ENCODE measurements at places on chromosomes 7 and 10.

DNA sequence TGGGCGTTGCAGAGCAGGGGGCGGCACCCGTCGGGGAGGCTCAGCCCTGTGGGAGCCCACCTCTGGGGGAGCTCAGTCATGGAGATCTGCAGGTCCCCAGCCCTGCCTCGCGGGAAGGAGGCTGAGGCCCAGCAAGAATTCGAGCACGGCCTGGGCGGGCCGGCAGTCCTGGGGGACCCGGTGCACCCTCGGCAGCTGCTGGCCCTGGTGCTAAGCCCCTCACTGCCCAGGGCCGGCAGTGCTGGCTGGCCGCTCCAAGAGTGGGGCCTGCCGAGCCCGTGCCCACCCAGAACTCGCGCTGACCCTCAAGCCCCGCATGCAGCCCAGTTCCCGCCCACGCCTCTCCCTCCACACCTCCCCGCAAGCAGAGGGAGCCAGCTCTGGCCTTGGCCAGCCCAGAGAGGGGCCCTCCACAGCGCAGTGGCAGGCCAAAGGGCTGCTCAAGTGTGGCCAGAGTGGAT, 76.2 kb downstream of the TMEM26 start:
- DNase-seq = no peak

DNA sequence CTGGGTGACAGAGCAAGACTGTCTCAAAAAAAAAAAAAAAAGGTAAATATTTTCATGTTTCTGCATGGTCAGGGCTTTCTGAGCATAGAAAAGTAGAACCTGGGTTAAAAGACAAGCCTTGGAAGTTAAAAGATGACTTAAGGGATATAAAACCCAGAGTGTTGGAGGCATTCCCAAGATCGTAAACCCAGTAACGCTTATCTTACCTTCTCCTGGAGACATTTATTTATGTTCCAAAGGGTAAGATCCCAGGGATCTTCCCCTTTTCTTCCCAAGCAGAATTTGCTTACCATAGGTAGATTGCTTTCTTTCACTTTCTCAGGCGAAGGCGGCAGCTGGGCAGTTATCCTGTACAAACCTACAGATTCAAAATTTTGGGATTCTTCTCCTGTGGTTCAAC, 22.2 kb downstream of the SUGCT start:
- DNase-seq = no peak

DNA sequence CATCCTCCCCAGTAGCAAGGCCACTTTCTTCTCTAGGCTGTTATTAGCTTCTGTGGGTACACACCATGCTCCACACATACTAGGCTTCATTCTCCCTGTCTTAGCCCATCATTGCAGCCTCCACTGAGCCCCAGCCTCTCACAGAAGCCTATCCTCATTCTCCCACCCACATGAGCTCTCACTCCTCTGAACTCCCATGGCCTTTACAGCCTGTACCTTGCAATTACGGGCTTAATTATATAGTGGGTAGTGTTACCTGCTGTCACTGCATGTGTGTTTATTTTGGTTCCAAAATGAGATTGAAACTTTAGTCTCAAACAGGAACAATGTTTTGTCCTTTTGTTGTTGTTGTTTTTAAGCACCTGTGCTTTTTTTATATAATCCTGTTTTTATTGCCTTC, 460.0 kb downstream of the KCNMA1 start:
- no peak for DNase-seq

DNA sequence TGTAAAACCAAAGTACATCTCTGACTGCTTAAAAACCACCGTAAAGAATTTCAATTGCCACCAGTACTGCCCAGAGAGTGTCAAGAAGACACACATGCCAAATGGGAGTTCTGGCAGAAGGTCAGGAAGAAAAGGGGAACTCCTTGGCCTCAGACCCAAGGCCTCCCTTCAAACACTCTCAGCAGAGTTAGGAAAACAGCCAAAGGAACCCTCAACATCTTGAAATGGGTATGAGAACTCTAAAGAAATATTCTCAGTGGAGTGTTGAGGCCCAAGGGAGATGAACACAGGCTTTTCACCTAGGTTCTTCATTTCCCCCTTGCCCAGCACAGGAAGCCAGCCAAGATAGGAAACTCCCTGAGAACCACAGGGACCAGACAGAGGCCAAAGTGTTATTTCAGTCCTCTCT, 96.1 kb upstream of the ASAH2 start:
- no peak for DNase-seq

DNA sequence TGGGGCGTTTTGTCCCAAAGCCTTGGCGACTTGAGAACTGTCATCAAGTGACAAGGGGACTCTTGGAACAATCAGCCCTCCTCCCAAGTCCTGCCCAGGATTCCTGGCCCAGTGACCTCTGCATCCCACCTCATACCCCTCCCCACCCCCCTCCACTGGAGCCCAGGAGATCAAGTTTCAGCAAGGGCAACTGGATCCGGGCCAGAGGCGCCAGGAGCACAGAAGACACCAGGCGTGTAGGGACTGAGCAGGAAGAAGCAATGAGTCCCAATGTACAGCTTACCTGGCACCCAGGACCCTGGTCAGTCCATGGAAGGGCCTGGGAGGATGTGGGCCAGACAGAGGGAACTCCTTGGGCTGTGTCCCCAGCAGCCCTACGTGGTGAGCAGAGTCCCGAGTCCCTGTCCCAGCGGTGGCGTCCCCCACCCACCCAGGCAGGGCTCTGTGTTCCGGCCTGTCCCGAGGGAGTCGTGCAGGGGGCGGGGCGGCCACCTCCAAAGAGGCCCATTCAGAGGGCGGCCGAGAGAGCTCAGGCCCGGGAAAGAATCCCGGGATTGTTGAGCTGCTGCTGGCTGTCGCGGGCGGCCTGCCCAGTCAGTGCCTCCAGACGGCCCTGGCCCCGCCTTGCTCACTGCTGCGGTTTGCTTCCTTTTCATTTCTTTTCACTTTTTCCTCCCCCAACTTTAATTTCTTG, 254.1 kb downstream of the TNS3 start:
- DNase-seq = no peak

- DNase-seq = no peak
Observed at GRCh38 chr10:34667177-34667576, 147.9 kb downstream of the PARD3 start.

DNA sequence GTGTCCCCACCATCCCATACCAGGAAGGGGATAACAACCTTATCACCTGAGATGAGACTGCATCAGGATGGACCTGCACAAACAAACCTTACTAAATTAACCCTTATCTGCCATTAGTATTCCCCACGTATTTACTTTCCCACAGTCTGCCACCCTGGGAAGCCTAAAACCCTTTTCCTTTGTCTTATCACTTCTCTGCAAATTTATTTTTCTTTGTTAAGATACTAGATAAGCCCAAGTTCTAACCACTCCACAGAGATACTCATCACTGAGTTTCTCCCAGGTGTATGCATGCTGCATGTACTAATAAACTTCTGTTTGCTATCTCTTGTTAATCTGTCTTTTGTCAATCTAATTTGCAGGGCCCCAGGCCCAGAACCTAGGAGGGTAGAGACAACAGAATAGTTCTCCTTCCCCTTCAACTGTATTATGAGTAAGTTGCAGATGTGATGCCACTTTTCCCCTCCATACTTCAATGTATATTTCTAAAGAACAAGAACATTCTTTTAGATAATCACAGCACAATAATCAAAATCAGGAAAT, 66.0 kb downstream of the ELMO1 start:
- no peak for DNase-seq

DNA sequence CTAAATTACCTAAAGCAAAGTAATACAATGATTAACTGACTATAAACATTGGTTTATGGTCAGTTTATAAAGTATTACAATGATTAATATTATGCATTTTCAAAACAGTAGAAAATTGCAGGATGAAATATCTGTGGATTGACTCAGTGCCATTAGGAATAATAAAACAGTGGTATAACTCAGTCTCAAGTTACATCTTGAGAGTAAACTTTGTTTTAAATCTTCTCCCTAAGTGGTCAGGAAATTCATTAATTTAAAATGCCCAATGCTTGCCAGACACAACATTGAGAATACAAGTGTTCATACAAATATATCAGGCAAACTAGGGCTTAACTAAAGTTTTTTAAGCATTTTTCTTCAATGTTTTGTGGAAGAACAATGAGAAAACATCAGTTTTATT, 257.8 kb downstream of the ETV1 start:
- DNase-seq = no peak

- no peak for DNase-seq
Observed at GRCh38 chr7:150939052-150939451, 39.1 kb downstream of the KCNH2 start.

DNA sequence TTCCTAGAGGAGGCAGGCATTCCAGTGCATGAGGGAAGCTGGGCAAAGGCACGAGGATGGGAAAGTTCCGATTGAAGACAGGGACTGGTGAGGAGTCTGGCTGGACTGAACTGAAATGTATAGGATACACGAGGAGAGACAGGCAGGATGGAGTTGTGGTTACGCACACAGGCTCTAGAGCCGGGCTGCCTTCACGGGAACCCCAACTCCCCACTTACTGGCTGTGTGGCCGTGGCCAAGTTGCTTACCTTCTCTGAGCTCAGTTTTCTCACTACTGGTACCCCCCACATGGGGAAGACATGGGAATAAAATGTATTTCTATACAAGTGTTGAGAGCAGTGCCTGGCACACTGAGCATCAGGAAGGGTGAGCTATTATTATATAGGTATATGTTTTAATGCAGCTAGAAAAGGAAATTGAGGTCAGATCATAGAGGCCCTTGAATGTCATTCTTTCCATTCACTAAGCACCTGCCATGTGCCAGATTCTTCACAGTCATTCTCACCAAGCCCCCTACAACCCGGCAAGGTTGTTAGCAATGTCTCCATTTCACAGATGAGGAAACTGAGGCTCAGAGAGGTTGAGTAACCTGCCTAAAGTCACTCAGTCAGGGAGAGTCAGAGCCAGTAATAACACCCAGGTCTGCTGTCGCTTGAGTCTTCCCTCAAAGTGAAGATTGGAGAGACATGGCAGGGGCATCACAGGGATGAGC, 9.7 kb downstream of the CHST3 start:
- DNase-seq = no peak

- no peak for DNase-seq
Observed at GRCh38 chr10:95201736-95202135, 7.7 kb downstream of the ACSM6 start.

GRCh38 chr7:90666186-90666585, 70.1 kb downstream of the CDK14 start:
- no peak for DNase-seq

DNA sequence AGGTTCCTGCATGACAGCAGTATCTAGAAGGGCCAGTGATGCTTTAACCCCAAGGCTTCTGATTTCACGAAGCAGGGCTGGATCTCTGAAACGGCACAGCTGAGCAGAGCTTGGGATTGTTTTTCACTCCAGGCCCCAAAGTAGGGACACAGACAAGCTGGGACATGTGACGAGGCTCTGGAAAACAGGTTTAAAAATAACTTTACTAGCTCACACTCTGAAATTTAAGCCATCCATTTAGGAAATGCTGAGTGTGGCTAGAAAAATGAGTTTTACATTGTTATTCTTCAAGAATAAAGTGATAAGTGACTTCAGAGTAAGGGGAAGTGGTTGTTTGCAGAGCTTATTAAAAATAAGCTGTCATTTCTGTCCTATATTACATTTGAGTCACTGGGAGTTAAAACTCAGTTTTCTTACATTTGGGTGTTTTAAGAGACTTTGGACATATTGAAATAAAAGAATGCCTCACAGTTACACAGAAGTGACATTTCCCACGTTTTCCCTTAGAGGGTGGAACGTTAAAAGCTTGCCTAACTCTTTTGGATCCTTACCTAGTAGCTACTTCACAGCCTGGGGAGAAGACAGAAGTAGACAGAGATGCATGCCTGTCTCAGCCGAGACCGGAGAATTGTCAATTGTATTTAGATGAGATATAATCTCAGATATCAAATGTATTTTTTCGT, 107.8 kb downstream of the GALNT17 start:
- no peak for DNase-seq

DNA sequence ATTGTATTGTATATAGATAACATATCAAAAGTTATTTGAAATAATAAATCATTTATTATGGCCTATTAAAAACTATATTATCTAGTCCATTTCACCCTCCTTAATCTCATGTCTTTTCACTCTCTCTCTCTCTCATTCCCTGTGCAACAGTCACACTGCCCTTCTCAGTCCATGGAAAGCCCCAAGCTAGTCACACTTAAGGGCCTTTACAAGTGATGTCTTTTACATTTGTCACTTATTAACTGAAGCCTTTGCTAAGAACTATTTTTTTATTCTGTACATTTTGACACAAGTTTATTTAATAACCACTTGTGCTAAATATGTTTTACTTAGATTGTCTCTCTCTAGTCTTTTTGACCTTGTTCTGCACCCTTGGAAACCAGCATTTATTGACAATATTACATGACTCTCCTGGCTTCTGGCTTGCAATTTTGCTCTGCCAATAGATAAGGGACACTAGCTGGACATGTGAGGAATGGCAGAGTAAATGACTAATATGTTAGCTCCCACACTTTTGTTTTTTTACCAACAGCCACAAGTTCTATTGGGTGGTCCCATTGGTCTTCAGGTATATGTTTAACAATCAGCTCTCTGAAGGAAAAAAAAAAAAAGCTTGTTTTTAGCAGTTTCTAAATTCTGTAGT, 706.8 kb upstream of the POT1 start:
- no peak for DNase-seq

DNA sequence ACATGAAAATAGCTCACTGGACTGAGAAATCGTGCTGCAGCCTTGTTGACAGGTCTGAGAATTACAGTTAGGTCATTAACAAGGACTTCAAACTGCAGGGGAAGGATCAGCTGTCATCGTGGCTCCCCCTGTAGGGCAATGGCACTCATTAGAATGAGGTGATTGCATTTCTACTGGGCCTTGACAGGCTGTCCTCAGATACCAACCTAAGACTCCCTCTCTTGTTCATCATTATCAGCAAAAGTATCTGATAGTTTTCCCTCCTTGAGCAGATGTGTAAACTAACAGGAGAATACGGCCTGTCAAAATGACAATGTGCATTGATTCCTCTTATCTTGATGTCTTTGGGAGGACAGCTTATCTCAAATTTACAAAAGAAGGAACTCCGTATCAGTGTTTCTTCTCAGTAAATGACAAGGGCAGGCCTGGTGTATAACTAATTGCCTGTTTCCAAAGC, 648.5 kb upstream of the LRRN3 start:
- DNase-seq = no peak

DNA sequence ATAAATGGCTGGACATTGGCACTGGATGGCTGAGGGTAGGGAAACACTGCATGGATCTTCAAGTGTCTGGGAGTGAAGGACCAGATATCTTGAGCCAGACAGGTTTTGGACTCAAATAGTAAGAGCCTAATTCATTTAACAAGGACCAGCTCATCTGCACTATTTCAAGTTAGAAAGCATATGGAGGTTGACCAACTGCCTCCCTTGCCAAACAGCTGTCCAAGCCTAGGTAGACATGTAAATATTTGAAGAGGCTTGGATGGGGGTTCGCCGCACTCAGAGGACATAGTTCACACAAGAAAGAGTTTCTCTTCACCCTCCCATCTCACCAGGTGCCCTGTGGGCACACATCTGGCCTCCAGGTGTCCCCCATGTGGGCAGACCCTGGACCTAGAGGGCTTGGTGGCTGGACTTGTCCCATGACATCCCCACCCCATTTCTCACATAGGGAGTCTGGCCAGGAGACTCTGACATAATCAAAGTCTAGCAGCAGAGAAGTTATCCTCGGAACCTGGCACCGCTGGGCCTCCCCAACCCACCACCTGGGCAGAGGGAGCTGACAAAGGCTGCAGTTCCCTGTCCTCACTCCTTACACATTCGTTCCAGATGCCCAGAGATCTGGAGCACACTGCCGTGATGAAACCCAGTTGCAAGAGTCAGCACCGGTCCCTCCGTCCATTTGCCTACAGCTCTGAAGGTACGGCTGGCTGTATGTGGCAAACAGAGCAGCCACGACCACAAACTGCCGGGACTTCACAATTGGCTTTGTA, 116.9 kb upstream of the GDF10 start:
- DNase-seq = no peak

GRCh38 chr7:73517241-73517995, 4.7 kb downstream of the BAZ1B start:
- no peak for DNase-seq

GRCh38 chr7:45296748-45297147, 139.2 kb downstream of the RAMP3 start:
- DNase-seq = no peak

All from stimulated activated CD4-positive, alpha-beta T cell treated with anti-CD3 and anti-CD28 coated beads, Interleukin-1b, Interleukin-23, amount 100 ng/mL, for 1 hour (primary cell).